Daoy (cell line): ENCODE measurements at places on chromosomes 12 and 14. TPM values are rescaled to one million over a fixed set of nuclear protein-coding genes. Genes with fewer than 3 reads are reported as not detected.

DNA sequence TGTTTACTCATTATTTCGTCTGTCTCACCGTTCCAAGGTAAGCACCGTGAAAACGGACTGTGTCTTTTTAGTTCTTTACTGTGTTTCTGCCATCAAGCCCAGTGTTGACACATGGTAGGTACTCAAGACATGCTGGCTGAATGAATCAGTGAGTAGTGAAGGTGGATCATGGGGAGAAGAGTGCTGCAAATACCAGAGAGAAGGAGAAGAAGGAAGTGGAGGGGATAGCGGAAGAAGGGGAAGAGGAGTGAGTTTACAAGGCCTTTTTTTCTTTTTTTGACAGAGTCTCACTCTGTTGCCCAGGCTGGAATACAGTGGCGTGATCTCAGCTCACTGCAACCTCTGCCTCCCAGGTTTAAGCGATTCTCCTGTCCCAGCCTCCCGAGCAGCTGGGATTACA, 54.6 kb downstream of the ETV6 start:
- no peak for DNase-seq

DNA sequence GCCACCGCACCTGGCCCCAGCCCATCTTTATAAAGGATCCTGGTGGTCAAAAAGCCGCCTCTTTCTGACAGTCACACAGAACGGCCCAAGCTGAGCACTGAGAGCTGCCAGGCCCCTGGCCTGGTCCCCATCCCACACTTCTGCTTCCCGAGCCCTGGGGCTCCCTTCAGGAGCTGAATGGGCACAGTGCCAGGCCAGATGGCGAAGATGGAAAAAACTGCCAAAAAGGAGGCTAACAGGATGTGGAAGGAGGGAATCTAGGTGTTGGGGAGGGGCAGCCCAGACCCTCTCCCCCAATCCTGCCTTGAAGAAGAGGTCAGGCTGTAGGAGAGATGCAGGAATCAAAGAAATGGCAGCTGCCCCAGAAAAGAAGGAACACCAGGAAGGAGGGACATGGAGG, 5.0 kb downstream of the LPAR5 start:
- no peak for DNase-seq

Gene RPL10L
- 6.9 and 15.7 TPM in 2 replicates for total RNA-seq

Gene RFX4
- not detected in 2 replicates for total RNA-seq

Gene C14orf132
- 3.7 and 5.9 TPM in 2 replicates for total RNA-seq

DNA sequence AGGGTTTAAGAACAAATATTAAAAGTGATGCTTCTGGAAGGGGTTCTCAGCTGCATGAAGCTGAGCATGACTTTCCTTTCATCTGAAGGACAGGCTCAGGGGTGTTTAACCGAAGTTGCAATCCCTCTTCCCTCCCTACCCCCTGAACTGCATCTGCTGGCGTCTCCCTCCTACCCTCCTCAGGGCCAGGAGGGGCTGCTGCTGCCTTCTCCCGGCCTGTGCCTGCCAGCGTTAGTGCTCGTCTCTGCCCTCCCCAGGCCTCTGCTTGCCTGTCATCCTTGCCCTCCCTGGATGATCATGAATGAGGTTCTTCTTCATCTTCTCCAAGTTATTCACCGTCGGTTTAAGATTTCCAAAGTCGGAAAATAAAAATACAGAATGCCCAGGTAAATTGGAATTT, 12.2 kb downstream of the SMOC1 start:
- no peak for DNase-seq

GRCh38 chr12:101876861-101877805, at the start of gene DRAM1:
Gene DRAM1 (plus strand): TSS chr12:101877580. CDS start chr12:101877790, 210 bp downstream.
- DNase-seq: peak; percentile 90

Gene TEX52
- not detected in 2 replicates for total RNA-seq

Gene MIP
- total RNA-seq: not detected in 2 replicates

Gene CLEC4E
- not detected in 2 replicates for total RNA-seq

Gene C12orf54
- total RNA-seq: not detected in 2 replicates

Gene KRT74
- total RNA-seq: not detected in 2 replicates

- DNase-seq: peak; percentile 58
These were observed 11.5 kb downstream of the NKX2-1 start for GRCh38 chr14:36508418-36509068.

Gene SLC17A8
- total RNA-seq: not detected in 2 replicates

Gene TFCP2
- 4.9 and 9.5 TPM in 2 replicates for total RNA-seq

- no peak for DNase-seq
These were observed 16.3 kb downstream of the BORCS5 start for GRCh38 chr12:12372946-12373722.

- DNase-seq: peak; percentile 50
These were observed 938 bp upstream of the MAX start for GRCh38 chr14:65103150-65103760.

GRCh38 chr14:23240661-23241060, 2.9 kb downstream of the RNF212B start:
- DNase-seq: no peak

Gene PSMA3
- total RNA-seq: 370 and 371 TPM in 2 replicates

DNA sequence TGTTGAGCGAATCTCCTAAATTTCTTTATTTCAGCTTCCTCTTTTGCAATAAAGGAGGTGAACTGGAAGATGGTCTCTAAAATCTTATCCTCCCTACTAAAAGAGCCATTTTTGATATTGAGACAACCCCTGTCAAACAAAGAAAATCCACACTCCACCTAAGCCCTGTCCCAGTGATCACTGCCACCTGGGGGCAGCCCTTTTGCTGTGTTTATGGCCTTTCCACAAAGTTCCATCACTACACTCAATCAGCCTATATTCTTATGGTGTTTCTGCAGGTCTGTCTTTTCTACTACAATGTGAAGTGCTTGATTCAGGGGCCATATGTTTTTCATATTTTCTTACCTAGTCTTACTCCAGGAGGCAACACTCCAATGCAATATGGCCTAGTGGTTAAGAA, 163.7 kb downstream of the BMP4 start:
- DNase-seq: no peak
